ENCODE measurements at places on chromosomes 16 and 17. TPM values are rescaled to one million over a fixed set of nuclear protein-coding genes. Genes with fewer than 3 reads are reported as not detected.

ZNF598 gene
- total RNA-seq, result 24.7 TPM

ODAD4 gene
- 2.3 TPM for total RNA-seq

NOD2 gene
- total RNA-seq, result 0.71 TPM

RNF112 gene
- not detected for total RNA-seq

RRAD gene
- 1.4 TPM for total RNA-seq

HCRT gene
- total RNA-seq, result 0.46 TPM

GRCh38 chr17:38867179-38867967 lies 2.5 kb upstream of the LASP1 start:
- ATAC-seq, result peak; percentile 0

SLC5A11 gene
- 0.47 TPM for total RNA-seq

- ATAC-seq, result peak; percentile 27
Measured at GRCh38 chr17:6713918-6714271, 726 bp upstream of the SLC13A5 start.

Measured in motor neuron (in vitro differentiated cells).